Effector CD8-positive, alpha-beta T cell (primary cell): ENCODE measurements at places on chromosomes 12 and 14.

DNA sequence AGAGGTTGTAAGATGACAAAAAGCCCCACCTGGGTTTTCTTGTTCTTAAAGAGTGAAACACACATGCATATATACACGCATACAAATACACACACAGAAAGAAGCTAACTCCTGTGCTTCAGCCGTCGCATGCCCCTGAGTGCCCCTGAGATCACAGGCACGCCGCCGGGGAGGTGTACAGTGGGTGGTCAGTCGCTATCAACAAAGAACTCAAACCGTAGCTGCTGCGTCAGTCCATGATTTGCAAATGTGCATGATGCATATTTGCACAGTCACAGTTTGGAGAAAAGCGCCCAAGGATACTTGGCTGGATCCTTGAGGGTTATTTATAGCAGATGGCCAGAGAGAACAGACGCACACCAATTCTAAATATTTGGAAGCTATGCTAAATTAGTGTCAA lies 206.9 kb downstream of the TMEM132D start:
- DNase-seq = no peak

DNA sequence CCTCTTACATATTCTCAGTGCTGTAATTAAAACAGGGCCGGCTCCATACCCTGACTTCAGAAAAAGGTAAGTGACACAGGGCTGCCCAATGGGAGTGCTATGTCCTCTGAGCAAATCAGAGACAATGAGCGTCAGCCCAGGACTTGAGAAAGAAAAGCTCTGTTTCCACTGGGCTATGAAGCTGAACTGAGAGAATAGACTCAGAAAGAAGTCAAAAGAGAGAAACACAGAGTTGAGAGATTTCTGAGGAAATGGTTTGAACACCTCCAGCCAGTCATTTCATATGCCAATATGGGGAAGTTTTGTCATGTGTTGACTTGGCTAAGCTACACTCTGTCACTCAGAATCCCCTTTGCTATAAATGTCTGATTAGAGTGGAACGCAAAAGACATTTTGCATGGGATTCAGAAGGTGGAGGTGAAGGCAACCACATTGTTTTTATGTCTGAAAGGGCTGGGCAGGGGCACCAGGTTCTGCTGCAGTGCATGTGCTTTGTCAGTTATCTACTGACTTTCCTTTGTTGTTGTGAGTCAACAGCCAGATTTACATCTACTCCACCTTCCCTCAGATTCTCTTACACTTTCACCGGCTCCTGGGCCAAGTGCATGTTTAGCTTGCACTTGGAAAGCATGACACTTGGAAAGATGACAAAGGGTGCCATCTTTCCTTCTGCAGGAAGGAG lies 313.3 kb downstream of the DUSP6 start:
- DNase-seq = no peak

- no peak for DNase-seq
Measured at GRCh38 chr12:46133751-46134150, 135.1 kb downstream of the SLC38A1 start.

DNA sequence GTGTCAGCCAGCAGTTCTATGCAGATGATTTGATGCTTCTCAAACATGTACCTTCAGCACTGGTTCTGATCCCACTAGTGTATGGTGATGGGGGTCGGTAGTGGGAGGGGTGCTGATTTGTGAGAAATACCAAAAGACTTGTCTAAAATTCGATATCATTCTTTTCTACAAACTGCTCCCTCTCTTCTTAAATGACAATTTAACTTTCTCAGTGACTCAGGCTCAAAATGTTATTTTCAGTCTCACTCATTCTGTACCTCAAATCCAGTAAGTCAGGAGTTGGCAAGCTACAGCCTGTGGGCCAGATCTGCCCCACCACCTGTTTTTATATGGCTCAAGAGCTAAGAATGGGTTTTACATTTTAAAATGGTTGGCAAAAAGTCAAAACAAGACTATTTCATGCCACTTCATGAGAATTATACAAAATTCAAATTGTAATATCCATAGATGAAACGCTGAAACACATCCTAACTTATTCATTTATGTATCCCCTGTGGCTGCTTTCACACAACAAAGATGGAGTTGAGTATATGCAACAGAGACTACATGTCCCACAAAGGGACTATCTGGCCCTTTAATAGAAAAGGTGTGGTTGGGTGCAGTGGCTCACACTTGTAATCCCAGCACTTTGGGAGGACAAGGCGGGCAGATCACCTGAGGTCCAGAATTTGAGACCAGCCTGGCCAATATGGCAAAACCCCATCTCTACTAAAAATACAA lies 6.6 kb upstream of the NOP2 start:
- DNase-seq = no peak

DNA sequence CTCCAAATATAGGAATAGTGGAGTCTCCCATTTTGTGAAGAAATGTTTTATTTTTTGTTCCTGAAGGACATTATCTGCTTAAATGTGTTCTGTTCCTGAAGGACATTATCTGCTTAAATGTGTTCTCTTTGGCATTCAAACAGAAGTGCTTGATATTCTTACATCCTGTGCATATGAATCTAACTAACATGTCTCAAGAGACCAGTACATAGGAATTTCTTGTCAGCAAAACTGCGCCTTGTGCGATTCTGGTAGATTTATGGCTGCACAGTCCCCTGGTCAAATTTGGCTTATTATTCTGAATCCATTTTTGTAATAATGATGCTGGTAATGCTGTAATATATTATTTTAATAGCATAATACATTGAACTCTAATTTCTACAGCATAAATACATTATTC lies 722.4 kb downstream of the NOVA1 start:
- DNase-seq = no peak

- DNase-seq = no peak
Measured at GRCh38 chr14:34181338-34181737, 230.5 kb upstream of the EGLN3 start.

DNA sequence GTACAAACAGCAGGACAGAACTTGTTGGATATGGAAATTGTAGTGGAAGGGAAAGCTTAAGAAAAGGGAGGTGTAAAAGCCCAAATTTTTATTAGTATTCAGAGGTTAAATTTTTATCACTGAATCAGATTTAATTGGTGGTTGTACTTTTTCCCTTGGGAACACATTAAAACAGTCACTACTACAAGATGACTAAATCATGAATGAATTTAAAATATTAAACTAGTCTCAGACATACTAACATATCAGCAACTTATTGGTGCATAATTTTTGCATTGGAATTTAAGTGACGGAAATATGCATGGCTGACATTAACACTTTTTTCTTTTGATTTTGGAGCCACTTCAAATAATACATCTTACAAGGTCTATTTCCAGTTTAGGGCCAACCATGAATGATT lies 27.6 kb downstream of the SAMD4A start:
- no peak for DNase-seq

DNA sequence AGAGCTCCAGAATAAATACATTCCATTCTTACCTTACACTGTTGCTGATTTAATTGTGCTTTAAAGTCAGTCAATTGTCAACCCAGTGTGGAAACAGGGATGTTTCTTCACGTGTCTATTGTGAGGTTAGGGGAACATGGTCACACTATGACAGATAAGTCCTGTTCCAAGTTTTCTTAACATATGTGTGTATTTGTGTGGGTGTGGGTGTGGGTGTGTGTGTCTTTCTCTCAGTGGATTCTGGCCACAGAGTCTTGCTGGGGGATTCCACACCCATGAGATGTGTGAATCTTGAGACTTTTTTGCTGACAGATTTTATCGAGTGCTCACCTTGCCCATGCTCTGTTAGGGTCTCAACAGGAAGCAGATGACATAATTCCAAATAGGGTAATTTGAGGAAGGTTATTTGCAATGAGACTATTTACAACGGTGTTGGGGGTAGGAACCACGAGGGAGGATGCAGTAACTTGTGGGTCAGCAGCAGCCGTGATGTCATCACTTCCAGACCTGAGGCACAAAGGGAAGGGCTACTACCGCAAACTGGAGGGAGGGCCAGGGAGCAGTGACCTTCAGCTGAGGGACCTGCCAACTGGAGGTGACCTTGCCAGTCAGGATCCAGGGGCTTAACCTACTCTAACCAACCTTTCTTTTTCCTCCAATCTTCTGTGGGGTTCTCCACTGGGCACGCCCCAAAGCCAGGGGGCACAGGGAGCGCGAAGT lies 1.9 kb upstream of the VRK1 start:
- no peak for DNase-seq

GRCh38 chr12:11509326-11509725 lies 114.0 kb upstream of the PRB2 start:
- no peak for DNase-seq

- no peak for DNase-seq
Measured at GRCh38 chr14:84584511-84584910, 945.4 kb upstream of the FLRT2 start.

DNA sequence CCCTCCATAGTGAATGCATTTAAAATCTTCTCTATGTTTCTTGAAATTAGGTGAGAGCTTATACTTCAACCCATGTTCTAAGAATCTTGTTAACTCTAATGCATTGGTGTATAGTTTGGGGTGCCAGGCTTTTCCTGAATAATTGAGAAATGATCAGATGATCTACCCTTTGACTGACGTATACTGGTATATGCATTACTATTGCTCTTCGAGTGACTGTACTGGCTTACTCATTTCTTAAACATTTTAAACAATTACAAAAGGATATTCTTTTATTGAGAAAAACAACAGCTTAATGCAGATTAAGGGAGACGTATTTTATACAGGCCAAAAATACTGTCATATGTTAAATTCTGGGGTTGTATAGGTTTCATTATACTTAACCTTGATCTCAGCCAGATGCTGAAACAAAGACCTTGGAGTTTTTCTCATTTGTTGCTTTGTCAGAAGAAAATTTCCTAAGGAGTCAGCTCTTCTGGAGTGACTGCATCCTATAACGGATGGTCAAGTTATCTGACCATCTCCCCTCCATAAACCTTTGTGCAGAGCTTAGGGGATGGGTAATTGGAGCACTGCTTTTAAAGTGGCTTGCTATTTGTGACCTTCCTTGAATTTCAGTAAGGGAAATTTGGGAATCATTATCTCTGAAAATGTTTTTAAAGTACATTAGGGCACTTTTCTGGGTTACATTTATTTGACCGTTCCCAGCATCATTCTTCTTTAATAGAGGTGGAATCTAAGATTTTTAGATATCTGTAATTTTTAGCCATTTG lies 507.6 kb downstream of the PCNX1 start:
- no peak for DNase-seq

DNA sequence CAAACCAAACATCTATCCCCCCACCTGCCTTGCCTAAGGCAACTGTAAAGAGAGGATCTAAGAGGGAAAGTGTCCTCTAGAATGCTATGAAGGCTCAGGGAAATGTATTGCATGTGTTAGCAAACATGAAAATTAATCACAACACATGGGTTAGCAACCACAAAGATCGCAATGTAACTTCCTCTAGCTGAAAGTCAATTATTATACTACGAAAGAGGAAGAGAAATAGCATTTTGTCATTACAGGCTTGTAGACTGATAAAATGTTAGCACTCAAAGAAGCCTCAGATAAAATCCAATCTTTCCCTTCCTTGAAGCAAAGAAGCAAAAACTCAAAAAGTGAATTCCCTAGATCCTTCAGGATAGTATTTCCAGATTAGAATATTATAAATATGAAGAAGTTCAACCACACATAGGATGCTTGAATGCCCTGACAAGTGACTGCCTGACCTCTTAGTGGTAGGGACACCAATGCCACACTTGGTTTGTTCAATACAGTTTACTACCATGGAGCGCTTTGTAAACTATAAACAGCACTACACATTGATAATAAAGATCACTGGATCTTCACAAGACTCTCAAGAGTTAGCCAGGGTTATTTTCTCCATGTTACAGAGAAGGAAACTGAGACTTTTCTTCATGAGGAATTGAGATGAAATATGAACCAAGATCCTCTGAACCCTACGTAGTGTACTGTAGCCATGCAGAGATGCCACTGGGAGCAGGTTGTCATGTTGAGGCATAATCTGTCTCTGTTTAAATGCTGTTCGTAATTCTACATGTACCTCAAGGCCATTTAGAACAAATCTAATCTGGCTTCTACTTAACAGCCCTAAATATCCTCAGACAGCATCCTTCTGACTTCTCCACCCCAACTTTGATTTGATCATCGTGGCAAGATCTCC lies 100.7 kb downstream of the ITPR2 start:
- DNase-seq = no peak

DNA sequence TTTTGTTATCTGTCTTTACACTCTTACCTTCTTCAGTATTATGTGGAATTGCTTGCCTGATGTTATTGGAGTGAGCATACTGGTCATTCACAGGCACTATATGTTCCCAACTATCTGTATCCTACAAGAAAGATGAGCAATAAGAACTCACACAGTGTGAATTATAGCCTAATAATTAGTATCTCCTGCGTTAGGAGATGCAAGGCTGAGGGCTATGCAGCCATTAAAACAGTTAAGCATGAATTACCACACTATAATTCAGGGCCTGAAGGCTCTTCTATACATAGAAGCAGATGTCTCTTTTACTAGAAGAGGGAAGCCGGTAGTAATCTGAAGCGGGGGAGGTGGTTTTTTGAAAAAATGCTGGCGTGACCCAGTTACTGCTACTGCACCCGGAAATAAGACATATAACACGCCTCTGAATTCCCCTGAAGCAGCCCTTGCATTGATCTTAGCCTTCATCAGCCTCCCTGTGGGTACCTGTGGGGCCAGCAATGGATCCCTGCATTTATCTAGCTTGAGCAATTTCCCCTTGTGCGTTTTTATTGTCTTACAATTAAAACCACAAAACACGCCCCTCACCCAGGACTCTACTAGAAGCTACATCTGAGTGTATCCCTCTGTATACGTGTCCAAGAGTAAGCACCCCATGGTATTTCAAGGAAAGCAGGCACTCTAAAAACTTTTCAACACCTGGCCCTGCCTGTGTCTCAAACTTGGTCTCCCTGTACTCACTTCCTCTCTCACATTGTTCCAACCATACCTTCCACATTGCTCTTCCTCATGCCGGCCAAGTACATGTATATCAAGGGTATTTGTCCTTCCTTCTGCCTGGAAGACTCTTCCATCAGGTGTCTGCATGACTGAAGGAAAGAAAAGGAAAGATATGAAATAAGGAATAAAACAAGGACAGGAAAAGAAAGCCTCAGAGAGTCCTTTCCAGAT lies 210.9 kb upstream of the ARID2 start:
- no peak for DNase-seq

- DNase-seq = no peak
Measured at GRCh38 chr12:114945351-114945750, 261.4 kb upstream of the TBX3 start.

GRCh38 chr12:122785503-122785902 lies 11.1 kb downstream of the CCDC62 start:
- no peak for DNase-seq

GRCh38 chr14:58362798-58363412 lies 32.8 kb upstream of the TOMM20L start:
- DNase-seq = no peak

GRCh38 chr12:98260276-98260675 lies 255.1 kb upstream of the TMPO start:
- no peak for DNase-seq

GRCh38 chr12:18158774-18159557 lies 69.0 kb upstream of the RERGL start:
- no peak for DNase-seq

- no peak for DNase-seq
Measured at GRCh38 chr12:93812626-93813025, 135.5 kb downstream of the CRADD start.
